Activated T-helper 1 cell treated with anti-CD3 and anti-CD28 coated beads, Interleukin-12 subunit alpha, Interleukin-12 subunit beta, Interleukin-2, Interleukin-4 antibody, amounts not matched to agents 30 ng/mL and 10 ng/mL and 1 ng/mL, durations not matched to agents 14 hours and 24 hours and 36 hours (primary cell): ENCODE measurements at places on chromosomes 2 and 18. TPM values are rescaled to one million over a fixed set of nuclear protein-coding genes. Genes with fewer than 3 reads are reported as not detected.

The TMEM17 gene
- total RNA-seq: 0.15 and 0.23 TPM in 2 replicates

The ICA1L gene
- 5.4 and 5.5 TPM in 2 replicates for total RNA-seq

The CHRNG gene
- not detected in 2 replicates for total RNA-seq

The ALK gene
- total RNA-seq: not detected in 2 replicates

The SLC16A14 gene
- total RNA-seq: 3.1 and 3.3 TPM in 2 replicates

GRCh38 chr2:64135421-64135820 is 8.8 kb downstream of the PELI1 start:
- no peak for DNase-seq
- H3K4me1 ChIP-seq: peaks cover 88% of the 10 kb centered on the region
- peaks cover 36% of the 10 kb centered on the region for H3K36me3 ChIP-seq
- no peaks in the 10 kb centered on the region for H3K27me3 ChIP-seq

DNA sequence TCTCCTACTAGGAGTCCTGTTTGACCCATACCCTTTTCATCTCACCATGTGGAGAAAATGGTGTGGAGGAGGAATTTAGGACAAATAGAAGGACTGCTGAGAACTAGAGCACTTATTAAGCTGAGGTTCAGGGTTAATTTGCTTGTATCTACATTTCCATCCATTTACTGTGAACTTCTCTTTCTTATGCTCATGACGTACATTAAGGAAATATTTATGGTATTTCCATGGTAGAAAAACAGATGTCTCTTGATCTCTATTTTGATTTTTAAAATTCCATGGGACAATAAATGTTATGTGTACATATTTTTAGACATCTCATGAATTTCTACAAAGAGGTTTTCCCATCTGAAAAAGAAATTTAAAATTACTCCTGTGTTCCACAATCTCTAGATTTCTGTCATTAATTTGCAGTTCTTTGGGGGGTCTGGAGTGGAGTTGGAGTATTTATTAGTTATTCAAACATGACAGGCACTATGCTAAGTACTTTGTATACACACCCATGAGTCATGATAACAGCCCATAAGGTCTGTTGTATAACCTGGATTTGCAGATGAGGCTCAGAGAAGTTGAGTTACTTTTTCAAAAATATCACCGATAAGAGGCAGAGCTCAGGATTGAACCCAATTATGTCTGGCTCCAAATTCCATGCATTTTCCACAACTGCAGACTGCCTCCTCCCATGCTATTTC is 112.6 kb downstream of the COPS8 start:
- peaks cover 5% of the 10 kb centered on the region for H3K27me3 ChIP-seq
- no peaks in the 10 kb centered on the region for H3K36me3 ChIP-seq
- no peaks in the 10 kb centered on the region for H3K4me1 ChIP-seq
- no peak for DNase-seq

GRCh38 chr2:220394433-220394832 is 767.0 kb downstream of the SLC4A3 start:
- no peaks in the 10 kb centered on the region for H3K27me3 ChIP-seq
- no peak for DNase-seq
- no peak overlapping the region for H3K4me3 ChIP-seq
- H3K27ac ChIP-seq: no peak overlapping the region
- no peaks in the 10 kb centered on the region for H3K36me3 ChIP-seq

DNA sequence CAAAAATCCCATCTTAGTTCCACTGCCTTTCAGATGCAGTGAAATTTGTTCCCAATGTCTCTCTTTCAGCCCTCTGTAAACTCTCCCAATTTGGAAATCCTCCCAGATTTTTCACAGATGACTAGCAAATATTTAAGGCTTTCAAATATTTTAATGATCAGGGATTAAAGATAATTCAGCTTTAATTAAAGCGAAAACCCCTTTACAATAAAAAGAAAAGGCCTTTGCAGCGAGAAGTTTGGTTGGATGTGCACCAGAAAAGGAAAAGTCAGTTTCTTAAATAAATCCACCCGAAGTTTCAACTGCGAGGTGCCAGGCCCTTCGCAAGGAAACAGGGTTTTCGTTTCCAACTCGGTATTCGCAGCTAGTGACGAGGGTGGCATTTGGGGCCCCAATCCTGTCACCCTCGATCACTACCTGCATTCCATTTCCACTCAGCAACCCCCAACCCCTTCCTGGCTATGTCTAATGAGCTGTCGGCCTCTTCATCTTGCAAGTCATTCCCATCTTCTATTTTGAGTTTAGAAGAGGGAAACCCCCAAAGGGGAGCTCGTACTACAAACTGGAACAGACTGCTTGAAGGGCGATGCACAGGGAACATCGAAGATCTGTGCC is 1.5 kb downstream of the RAX start:
- H3K27me3 ChIP-seq: peaks cover 77% of the 10 kb centered on the region
- no peak overlapping the region for H3K4me3 ChIP-seq
- no peak for DNase-seq
- no peaks in the 10 kb centered on the region for H3K36me3 ChIP-seq

DNA sequence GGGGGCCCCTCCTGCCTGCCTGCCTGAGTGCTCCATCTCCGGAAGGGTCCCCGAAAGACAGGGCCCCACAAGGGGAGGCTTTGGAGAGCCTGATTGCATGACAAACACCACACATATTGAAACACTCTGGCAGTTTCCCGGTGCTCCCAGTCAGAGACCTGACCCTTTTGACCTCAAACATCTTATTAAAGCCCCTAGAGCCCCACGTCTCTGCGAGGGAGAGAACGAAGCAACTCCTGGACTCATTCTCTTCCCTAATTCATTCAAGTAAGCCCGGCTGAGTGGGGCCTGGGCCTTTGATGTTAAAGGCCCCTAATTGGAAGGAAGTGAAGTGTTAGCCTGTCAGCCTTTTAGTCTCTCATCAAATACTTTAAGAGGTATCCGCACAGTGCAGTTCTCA is 335.6 kb downstream of the CYRIA start:
- no peak overlapping the region for H3K27ac ChIP-seq
- H3K36me3 ChIP-seq: no peaks in the 10 kb centered on the region
- no peak overlapping the region for H3K4me3 ChIP-seq
- DNase-seq: no peak
- H3K27me3 ChIP-seq: peaks cover 3% of the 10 kb centered on the region

DNA sequence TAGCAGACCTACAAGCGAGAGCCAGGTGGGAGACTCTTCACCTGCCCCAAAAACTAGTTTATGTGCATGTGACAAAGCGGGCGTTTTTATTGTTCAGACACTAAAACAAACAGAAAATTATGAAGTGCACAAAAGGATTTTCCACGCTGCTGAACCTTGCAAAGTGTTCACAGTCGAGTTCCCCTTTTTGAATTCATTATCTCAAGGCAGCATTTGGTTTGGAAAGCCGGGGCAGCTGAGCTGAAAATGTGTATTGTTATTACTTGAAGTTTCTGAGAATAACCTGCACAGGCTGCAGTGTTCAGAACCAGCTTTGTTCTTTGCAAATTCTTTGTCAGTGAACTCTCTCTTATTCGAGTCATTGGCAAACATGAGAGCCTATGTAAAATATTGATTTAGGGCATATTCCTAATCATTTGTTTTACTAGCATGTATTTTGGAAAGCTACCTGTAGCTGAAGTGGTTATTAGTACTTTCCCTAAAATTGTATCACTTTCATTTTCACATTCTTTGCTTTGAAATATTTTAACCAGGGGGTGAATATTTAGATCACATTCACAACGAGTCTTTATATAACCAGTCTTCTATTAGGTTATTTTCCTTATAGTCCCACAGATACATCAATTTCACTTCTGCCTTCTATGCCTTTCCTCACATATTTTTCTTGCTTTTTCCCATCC is 59.5 kb downstream of the LRRTM1 start:
- H3K27ac ChIP-seq: no peak overlapping the region
- H3K27me3 ChIP-seq: no peaks in the 10 kb centered on the region
- no peaks in the 10 kb centered on the region for H3K36me3 ChIP-seq

DNA sequence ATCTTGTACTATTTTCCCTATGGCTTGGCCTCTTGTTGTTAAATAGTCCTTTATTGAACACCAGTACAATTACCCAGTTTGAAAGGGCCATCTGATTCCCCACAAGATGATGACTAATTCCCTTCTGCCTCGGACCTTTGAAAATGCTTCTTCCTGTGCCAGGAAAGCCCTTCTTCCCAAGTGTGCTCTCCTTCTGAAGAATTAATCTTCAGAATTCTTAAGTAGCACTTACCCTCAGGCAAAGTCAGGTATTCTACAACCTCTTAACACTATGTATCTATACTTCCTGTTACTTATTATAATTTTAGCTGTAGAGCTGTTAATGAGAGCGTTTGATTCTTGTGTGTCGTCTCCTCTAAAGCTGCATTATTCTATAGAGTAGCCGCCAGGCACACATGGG is 28.6 kb upstream of the MEX3C start:
- peaks cover 2% of the 10 kb centered on the region for H3K27me3 ChIP-seq
- H3K27ac ChIP-seq: no peak overlapping the region
- no peak for DNase-seq
- peaks cover 5% of the 10 kb centered on the region for H3K36me3 ChIP-seq
- no peaks in the 10 kb centered on the region for H3K4me1 ChIP-seq

GRCh38 chr2:18771212-18771611 is 181.8 kb upstream of the NT5C1B start:
- no peaks in the 10 kb centered on the region for H3K27me3 ChIP-seq
- H3K4me1 ChIP-seq: no peaks in the 10 kb centered on the region
- H3K36me3 ChIP-seq: no peaks in the 10 kb centered on the region
- no peak for DNase-seq

- no peak for DNase-seq
- H3K27me3 ChIP-seq: peaks cover 3% of the 10 kb centered on the region
- peaks cover 36% of the 10 kb centered on the region for H3K4me1 ChIP-seq
- no peak overlapping the region for H3K27ac ChIP-seq
- peaks cover 7% of the 10 kb centered on the region for H3K36me3 ChIP-seq
Observed at GRCh38 chr2:203796248-203797010, 71.1 kb upstream of the CTLA4 start.

GRCh38 chr18:38752430-38752829 is 1186.8 kb upstream of the CELF4 start:
- no peak overlapping the region for H3K27ac ChIP-seq
- no peak overlapping the region for H3K4me3 ChIP-seq
- DNase-seq: no peak

DNA sequence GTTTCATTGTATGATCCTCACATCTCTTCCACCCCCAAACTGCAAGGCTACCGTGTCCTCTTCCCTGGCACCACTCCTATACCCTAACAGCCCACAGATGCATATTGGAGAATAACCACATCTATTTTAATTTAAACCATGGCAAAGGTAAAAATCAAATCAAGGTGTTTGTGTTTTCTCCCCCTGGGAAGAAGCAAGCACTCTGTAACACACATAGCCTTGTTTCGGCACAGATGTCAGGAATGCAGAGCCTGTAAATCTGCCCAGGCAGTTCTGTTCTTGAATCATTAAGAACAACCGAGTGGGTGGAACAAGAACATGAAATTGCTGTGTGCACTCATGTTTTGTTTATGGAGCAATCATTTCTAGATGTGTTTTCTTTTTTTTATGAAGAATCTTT is 6.8 kb upstream of the COX7A2L start:
- H3K4me1 ChIP-seq: peaks cover 9% of the 10 kb centered on the region
- no peaks in the 10 kb centered on the region for H3K36me3 ChIP-seq
- H3K27me3 ChIP-seq: peaks cover 4% of the 10 kb centered on the region
- H3K27ac ChIP-seq: no peak overlapping the region
- no peak for DNase-seq

GRCh38 chr2:7430869-7431641 is 513.8 kb downstream of the RNF144A start:
- H3K36me3 ChIP-seq: peaks cover 30% of the 10 kb centered on the region
- peaks cover 71% of the 10 kb centered on the region for H3K4me1 ChIP-seq
- H3K27ac ChIP-seq: peak overlapping the region; percentile 97
- DNase-seq: peak; percentile 45
- H3K4me3 ChIP-seq: peak overlapping the region; percentile 75

DNA sequence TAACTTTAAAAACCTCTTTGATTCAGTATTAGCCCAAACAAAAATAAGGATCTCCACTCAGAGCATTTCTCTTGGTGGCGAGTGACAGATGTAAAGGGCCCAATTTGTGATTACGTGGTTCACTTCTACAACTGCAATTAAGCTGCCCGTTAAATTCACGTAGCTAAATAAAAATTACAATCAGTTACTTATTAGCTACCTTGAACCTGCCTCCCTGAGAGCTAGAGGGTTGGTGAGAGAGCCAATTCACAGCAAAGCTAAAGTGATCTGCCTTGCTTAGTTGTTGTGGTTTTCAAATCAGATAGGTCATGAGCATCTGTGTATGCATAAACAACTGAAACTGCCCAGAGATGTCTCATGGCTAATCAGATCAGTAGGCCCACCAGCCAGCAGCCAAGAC is 156.7 kb downstream of the RNF152 start:
- DNase-seq: no peak
- peaks cover 8% of the 10 kb centered on the region for H3K27me3 ChIP-seq
- no peaks in the 10 kb centered on the region for H3K36me3 ChIP-seq
- no peak overlapping the region for H3K27ac ChIP-seq
- H3K4me1 ChIP-seq: no peaks in the 10 kb centered on the region
- H3K4me3 ChIP-seq: no peak overlapping the region

DNA sequence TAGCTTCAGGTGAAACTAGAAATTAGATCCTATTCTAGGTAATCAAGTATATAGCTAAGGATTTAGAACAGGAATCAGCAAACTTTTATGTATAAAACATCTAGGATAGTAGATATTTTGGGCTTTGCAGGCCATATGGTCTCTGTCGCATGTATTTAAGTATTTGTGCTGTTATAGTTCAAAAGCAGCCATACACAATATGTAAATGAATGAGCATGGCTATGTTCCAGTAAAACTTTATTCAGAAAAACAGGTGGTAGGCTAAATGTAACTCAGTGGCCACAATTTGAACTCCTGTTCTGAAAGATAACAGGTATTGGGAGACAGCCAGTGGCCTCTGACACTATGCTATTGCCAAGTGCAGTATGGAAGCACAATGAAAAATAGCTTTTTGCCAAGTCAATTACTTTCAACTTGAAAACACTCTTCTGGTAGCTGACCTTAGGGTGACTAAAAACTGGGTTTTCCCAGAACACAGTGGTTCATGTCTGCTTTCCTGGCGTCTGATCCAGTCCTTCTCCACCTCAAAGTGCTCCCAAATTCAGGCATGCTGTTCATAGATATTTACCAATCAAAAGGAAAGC is 304.7 kb upstream of the SYT4 start:
- H3K27me3 ChIP-seq: peaks cover under 1% of the 10 kb centered on the region
- H3K27ac ChIP-seq: no peak overlapping the region

- H3K36me3 ChIP-seq: peaks cover 5% of the 10 kb centered on the region
- peaks cover 10% of the 10 kb centered on the region for H3K4me1 ChIP-seq
- DNase-seq: no peak
- no peak overlapping the region for H3K27ac ChIP-seq
- H3K27me3 ChIP-seq: peaks cover 17% of the 10 kb centered on the region
Observed at GRCh38 chr18:76364282-76365259, 130.5 kb downstream of the ZNF516 start.

DNA sequence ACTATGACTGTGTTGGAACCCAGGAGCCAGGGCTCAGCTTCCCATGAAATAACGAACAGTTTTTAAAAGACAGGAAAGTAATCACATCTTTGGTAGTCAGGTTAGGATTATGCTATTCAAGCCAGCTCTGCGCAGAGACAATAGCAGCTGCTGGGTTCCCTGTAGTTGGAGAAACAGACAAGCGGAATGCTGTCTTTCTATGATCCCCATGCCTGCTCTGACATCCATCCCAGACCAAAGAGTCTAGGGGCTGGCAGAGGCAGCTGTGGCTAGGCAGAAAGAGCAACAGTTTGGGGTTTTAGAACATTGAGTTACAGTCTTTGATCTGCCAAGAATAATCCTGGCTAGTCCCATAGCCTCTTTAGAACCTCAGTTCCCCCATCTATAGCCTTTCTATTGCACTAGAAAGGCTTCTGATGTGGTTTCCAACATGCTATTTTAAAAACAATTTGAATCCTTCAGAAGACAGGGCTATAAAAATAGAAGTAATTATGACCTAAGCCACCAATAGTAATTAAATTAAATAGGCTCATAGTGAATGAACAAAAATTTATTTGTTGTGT is 146.8 kb downstream of the MTX2 start:
- no peak for DNase-seq
- H3K4me3 ChIP-seq: no peak overlapping the region
- H3K27ac ChIP-seq: no peak overlapping the region
- peaks cover 5% of the 10 kb centered on the region for H3K27me3 ChIP-seq
